ENCODE measurements at places on chromosomes 5 and 9.

DNA sequence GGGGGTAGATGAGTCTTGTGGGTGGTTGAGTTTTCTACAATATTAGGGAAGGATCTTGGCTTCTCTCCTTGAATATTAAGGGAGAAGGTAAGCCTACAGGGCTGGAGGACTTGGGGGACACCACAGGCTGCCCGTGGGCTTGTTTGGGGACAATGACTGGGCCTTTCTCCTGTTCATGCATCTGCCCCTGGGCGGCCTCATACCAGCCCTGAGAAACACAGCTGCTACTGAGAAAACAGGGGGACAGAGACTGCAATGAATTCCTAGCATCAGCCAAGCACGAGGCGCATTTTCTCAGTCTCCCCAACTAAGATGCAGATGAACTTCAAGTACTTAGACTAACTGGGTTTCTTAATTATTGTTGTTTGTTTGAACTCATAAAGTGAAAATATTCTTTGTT lies 24.6 kb downstream of the C5orf58 start:
- no peak for DNase-seq

GRCh38 chr5:40666657-40667056 lies 13.1 kb upstream of the PTGER4 start:
- DNase-seq, result no peak

GRCh38 chr9:113154471-113154870 lies 3.7 kb downstream of the SLC31A2 start:
- DNase-seq, result no peak

DNA sequence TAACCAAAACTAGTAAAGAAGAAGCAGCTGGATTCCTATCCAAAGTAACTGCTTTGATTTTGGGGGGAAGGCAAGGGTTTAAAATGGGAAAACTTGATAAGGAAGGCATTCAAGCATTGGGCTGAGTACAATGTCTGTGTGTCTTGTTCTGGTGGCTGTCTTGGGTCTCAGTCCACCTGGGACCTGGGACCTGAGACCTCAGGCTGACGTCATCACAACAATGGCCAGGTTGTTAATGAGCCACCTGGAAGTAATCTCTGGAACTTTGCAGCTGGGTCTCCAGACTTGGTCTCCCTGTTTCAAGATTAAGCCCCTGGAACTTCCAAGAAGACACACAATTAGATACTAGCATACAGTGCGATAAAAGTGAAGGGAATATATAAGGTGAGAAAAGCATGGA lies 157.5 kb downstream of the PIK3R1 start:
- no peak for DNase-seq

DNA sequence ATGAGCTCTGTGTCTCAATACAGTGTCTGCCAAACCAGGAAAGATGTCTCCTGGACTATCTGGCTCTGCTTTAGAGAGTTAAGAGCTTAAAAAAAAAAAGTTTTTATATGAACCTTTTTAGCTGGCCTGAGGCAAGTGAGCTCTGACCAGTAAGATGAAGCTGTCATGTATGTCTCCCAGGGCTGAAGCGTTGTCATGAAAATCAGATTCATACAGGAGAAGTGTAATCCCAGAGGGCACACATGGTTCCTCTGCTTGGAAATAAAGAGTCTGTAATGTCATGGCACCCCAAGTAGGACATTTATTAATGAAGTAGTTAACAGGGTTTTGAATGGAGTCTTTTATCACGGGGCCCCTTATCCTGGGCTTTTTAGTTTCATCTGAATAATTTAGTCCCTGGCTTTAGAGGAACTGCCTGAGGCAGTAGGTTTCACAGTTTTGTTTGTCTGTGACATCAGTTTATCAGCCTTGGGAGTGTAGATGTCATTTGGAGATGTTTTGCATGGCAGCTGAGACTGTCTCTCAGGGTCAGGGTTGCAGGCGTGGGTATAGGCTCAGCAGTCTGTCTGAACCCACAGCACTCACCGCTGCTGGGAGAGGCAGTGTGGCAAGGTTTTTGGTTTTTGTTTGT lies 223.3 kb downstream of the DIRAS2 start:
- DNase-seq, result peak; percentile 32

GRCh38 chr5:2840372-2840915 lies 89.0 kb upstream of the IRX2 start:
- no peak for DNase-seq

Measured in NCI-H1048 (cell line).